ENCODE measurements at places on chromosomes 11 and 22.
A peak's percentile ranks its signal among the peaks of the same experiment; 100 is the strongest.

- no peak for DNase-seq
These were observed 7.9 kb downstream of the PNPLA5 start for GRCh38 chr22:43883719-43884415.

GRCh38 chr11:34274712-34275398 is 83.0 kb downstream of the ABTB2 start:
- no peak for DNase-seq

GRCh38 chr11:23778971-23779370 is 717.9 kb upstream of the LUZP2 start:
- no peak for DNase-seq

- no peak for DNase-seq
These were observed 53.3 kb upstream of the ADA2 start for GRCh38 chr22:17272511-17272991.

DNA sequence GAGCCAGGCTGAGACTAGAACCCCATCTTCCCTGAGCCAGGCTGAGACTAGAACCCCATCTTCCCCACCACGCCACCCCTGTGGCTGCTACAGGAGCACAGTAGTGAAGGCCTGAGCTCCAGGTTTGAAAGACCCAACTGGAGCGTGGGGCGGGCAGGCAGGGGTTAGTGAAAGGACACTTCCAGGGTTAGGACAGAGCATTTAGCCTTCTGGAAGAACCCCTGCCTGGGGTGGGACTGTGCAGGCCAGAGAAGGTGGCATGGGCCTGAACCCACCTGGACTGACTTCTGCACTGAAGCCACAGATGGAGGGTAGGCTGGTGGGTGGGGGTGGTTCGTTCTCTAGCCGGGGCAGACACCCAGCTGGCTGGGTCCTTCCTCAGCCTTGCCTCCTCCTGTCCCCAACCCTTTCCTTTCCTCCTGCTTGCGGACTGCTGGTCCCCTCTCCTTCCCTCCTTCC is 24.1 kb downstream of the SUN2 start:
- no peak for DNase-seq

DNA sequence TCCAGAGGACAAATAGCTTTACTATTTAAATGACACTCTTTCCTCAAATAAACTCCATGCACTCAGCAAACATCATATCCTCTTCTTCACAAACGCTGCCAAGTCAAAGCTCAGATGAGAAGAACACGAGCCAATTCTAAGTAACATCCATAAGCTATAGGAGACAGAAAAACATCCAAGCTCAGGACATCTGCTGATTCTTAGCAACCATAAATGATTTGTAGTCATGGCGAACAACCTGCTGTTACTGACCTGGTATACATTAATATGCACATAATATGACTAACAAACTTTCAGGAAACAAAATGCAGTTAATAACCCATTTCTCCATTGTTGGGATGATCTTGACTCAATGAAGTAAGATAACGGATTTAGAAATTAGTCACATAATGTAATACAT is 6.7 kb downstream of the GALNT18 start:
- DNase-seq: no peak

DNA sequence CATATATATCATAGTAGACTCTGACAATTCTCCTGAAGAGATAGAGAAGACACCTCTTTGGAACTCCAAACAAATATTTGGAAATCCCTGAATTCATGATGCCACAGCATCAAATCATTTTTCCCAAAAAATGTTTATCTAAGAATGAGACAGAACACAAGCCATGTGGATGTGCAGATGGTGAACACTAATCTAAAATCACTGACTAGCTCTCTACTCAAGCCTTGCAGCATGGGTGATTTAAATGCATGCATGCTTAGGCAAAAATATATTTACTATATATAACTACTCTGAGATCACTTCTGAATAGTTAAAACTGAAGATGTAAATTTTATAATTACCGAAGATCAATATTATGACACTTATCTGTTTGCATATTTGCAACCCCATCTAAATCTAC is 289.9 kb downstream of the GUCY1A2 start:
- no peak for DNase-seq

DNA sequence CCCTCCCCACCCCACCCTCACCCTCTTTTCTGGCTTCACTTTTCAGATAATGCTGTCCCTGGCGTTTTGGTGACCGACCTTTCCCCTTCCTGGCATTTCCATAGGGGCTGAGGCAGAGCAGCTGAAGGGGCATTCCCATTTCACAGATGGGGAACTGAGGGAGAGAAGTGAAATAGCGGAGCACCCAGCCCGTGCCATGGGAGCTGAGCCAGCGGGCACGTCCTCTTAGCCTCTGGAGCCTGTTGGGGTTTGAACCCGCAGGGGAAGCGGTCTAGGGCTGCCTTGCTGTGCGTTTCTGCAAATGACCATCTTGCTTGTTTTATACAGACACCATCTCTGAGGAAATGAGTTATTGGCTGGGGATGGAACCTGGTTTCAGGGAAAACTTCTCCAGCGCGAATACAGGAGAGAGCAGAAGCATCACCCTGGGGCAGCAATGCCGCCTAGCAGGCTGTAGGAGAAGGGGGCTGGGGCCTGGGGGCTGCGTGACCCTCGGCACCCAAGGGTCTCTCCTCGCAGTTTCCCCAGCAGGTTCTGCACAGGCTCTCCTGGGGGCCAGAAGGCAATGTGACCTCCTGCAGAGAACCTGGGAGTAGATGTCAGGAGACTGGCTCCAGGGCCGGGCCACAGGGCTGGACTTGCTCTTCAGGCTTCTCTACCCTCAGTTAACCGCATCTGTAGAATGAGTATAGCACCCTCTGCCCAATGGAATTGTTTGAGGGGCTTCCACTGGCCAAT is 1.5 kb downstream of the PTPRJ start:
- no peak for DNase-seq

DNA sequence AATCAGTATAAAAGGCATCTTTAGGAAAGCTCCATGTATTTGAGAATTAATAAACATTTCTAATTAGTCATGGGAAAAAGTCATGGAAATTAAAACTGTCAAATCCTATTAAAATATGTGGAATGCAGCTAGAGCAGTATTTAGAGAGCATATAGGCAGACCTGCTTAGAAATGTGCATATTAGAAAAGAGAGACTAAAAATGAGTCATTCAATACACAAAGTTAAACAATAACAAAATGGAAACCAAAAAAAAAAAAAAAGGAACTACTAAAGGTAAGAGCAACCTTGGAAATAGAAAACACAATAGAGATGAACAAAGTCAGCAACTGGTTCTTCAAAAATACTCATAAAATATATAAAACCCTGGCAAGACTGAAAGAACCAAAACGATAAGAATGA is 59.7 kb upstream of the RASSF10 start:
- DNase-seq: no peak

GRCh38 chr11:47914743-47915142 is 65.6 kb upstream of the PTPRJ start:
- peak; percentile 31 for DNase-seq

DNA sequence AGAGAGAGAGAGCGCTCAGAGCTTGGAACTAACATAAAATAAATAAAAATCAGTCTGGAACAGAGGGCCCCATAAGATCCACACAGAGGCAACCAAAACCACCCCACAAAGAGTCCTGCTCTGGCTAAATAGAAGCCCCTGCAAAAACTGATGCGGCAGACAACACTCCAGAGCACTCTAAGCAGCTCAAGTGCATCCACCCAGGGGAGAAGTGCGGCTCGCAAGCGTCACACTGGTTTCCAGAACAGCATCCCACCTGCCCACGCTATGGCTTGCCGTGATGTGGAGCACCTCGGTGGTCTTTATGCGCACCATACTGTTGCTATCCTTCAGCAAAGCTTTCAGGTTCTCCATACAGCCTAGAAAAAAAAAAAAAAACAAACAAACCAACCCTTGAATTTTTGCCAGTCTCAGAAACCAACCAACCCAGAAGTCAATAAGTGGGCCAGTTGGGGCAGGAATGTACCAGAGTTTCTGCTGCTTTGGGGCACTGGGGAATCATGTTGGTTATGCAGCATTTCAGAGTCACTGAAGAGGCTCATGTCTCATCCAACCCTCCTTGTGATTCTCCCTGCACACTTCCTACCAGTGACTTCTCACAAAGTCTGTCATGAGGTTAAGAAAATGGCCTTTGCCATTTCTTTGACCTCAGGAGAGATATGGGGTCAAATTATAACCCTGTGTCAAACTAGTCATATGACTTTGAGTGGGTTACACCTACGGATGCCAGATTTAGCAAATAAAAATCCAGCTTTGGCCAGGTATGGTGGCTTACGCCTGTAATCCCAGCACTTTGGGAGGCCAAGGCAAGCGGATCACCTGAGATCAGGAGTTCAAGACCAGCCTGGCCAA is 3.0 kb downstream of the RSPH14 start:
- no peak for DNase-seq

DNA sequence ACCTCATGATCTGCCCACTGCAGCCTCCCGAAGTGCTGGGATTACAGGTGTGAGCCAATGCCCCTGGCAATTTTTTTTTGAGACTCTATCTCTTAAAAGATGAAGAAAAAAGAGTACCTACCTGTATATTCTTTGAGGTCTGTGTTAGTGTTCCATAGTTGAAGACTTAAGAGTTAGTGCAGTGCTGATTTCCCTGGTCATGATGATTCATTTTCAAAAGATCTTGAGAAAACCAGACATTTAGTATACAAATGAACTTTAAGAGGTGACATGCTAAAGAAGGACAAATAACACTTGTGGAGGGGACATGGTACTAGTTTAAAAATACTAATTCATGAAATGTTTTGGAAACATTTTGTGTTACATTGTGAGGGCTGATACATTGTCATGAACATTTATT is 17.7 kb downstream of the CBL start:
- no peak for DNase-seq

GRCh38 chr11:121070951-121071845 is 29.8 kb upstream of the TECTA start:
- no peak for DNase-seq

DNA sequence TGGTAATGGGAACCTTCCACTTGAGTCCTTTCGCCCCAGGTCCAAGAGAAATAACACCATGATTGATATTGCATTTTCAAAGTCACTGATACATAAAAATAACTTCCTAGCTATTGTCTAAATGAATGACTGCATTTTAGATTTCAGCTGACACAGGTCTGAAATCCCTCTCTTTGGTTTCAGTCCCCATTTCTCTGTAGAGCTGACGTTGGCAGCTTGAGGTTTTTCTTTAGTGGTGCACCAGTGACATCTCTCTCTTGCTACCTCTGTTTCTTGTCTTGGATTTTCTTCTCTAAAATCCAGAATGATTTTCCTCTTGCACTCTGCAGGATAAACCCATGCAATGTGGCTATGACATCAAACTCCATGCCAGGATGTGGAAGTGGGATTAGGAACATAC is 31.7 kb upstream of the SORL1 start:
- no peak for DNase-seq

- DNase-seq: no peak
These were observed 862.0 kb downstream of the TBC1D22A start for GRCh38 chr22:47624252-47625012.

- no peak for DNase-seq
These were observed 30.0 kb upstream of the POU2AF1 start for GRCh38 chr11:111408789-111409727.

- DNase-seq: no peak
These were observed 19.0 kb downstream of the LINC01488 start for GRCh38 chr11:69500285-69501120.

GRCh38 chr11:106409222-106409621 is 331.8 kb downstream of the AASDHPPT start:
- DNase-seq: no peak

- DNase-seq: no peak
These were observed 231.3 kb downstream of the METTL15 start for GRCh38 chr11:28339488-28339887.

- no peak for DNase-seq
These were observed 9.4 kb upstream of the LAYN start for GRCh38 chr11:111531136-111531535.

- no peak for DNase-seq
These were observed 10.3 kb downstream of the KDM4E start for GRCh38 chr11:95035316-95035715.

- DNase-seq: no peak
These were observed 3.3 kb upstream of the HEPN1 start for GRCh38 chr11:124915541-124916369.

DNA sequence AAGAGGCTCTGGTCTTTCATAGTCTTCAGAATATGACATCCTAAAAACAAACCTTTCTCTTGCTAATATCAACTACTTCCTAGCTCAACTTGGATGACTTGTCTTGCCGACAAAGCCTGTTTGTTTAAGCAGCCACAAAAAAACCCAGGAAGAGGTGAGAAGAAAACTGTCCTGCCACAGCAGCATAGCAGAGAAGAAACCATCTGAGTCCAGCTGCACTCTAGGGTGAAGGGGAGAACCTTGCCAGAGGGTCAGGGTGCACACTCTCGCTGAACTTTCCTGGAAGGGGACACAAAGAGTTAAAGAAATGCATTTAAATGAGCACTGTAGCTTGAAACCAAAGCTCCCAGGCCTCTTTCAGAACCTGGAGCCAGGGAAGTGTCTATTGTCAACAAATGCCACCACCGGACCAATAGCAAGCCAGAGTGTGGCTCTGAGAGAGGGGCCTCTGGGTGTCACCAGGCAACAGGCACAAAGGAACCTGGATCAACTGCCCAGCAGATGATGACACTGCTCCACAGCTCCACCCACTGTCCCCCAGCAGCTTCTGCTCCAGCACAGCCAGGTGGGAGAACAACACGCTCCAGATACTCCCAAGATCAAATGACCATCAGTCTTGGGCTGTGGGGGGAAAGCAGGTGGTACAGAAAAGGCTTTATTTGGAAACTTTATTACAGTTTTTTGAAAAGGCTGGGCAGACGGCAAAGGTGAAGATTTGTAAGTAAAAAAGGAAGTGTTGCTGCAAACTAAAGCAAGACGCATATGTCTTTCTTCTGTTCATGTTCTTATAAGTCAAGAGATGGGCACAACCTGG is 105.7 kb downstream of the RASSF10 start:
- DNase-seq: peak; percentile 89

DNA sequence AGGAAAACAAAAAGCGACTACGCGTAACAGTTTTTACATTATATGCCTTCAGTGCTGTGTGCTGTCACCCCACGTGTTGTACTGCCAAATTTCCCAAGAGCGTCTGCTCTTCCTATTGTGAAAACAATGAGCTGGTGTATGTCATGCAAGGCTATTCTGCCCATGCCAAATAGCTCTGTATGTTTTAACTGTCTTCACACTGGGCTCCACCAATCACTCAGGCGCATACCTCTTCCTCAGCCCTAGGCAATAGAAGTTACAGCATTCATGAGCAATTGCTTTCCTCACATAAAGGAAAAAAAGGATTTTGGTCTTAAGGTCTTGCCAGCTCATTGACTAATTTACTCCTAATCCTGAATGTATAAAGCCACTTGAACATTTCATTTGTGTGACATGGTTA is 606.8 kb downstream of the NTM start:
- no peak for DNase-seq

DNA sequence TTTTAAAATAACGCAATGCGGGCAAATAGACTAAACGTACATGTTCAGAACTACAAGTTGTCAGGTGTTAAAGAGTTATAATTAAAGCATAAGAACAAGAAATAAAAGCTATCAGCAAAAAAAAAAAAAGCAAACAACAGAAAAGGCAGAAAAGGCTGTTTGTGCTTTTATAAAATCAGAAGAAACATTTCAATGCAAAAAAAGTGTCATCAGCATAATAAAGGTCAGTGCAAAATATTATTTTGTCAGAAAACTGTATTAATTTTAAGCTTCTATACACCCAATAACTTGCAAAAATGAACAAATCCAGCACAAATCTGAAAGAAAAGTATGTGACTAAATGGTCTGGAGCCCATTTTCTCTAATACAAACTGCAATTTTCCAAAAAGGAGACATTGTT is 23.6 kb downstream of the XKR3 start:
- no peak for DNase-seq

- no peak for DNase-seq
These were observed at the start of gene IFITM1 for GRCh38 chr11:313787-314553. Gene IFITM1, plus strand, starts transcription at chr11:314040. Its CDS starts 131 bp downstream, at chr11:314171.

- DNase-seq: no peak
These were observed 784 bp downstream of the SULT4A1 start for GRCh38 chr22:43861529-43861928.
